ENCODE measurements at places on chromosomes 2 and 18. TPM values are rescaled to one million over a fixed set of nuclear protein-coding genes. Genes with fewer than 3 reads are reported as not detected.
A peak's percentile ranks its signal among the peaks of the same experiment; 100 is the strongest.

Gene LIMS3
- total RNA-seq: 5.7 TPM

DNA sequence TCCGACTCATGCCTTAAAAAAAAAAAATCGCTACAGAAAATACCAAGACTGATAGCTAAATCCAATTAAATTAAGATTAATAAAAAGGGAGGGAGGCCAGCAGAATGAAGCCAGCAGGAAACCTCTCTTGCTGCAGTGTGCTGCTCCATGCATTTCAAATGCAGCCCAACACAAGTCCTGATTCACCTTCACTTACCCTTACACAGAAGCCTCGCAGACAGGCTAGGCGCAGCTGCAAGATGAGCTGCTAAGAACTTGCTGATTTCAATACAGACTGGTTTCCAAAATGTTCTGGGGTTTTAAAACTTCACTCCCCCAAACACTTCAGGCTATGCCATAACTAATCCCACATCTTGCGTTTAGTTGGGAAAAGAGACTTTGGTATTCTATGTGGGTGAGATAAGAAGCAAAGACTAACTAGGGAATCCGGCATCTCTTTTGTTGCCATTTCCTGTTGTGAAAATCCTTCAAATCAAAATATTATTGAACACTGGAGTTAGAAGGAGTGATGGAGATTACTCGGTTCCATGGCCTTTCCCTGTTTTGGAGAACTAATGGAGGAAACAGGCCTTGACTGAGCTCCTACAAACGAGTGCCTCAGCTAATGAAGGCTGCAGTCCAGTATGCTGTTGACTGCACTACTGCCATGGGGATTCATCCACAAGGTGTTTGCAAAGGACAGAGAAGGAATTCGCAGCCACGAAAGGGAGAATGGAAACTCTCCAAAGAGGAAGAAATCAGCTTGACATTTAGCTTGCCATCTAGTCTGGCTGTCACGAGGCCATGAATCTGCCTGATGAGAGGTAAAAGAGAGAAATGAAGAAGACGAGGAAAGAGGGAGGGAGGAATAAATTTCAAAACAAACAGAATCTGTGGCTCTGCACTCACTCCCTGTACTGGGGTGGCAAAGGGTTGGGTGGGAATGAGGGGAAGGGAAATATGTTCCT lies 67.3 kb downstream of the CLHC1 start:
- no peaks in the 10 kb centered on the region for H3K36me3 ChIP-seq
- no peak overlapping the region for H3K27ac ChIP-seq
- peaks cover 23% of the 10 kb centered on the region for H3K4me1 ChIP-seq
- H3K4me3 ChIP-seq: no peak overlapping the region
- no peak for DNase-seq

DNA sequence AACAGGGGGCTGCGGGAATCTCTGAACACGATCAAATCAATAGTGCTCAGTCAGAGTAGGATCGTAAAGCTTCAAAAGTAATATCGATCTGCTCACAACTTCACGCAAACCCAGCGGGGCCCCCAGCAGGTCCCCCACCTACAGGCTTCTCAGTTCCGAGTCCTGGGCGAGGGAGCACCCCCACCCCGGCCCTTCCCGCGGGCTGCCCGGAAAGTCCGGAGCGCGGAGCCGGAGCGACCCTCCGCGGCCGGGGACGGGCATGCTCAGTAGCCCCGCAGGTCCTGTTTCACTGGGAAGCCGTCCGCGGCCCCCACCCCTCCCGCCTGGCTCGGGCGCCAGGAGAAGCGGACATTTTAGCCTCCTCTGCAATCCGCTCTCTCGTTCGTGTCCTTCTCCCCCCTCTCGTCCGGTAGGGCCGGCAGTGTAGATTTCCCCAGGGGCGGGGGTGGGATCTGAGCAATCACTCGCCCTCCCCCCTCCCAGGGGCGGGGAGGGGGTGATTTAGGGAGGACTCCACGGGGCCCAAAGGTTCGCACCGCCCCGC lies 3.3 kb upstream of the SPRED2 start:
- no peaks in the 10 kb centered on the region for H3K36me3 ChIP-seq
- peak overlapping the region; percentile 99 for H3K27ac ChIP-seq
- H3K4me1 ChIP-seq: peaks cover 50% of the 10 kb centered on the region
- no peaks in the 10 kb centered on the region for H3K27me3 ChIP-seq
- DNase-seq: peak; percentile 90

- H3K36me3 ChIP-seq: no peaks in the 10 kb centered on the region
- H3K4me1 ChIP-seq: peaks cover 13% of the 10 kb centered on the region
- H3K27ac ChIP-seq: no peak overlapping the region
- no peak for DNase-seq
- peaks cover 21% of the 10 kb centered on the region for H3K27me3 ChIP-seq
Measured at GRCh38 chr2:41836948-41837347, 210.9 kb upstream of the PKDCC start.

- H3K36me3 ChIP-seq: no peaks in the 10 kb centered on the region
- DNase-seq: no peak
- H3K27me3 ChIP-seq: no peaks in the 10 kb centered on the region
- H3K4me1 ChIP-seq: no peaks in the 10 kb centered on the region
Measured at GRCh38 chr2:83879127-83879526, 580.0 kb downstream of the SUCLG1 start.

Gene GDF7
- total RNA-seq: 0.58 TPM
